A375 (cell line): ENCODE measurements at places on chromosomes 7 and 10. TPM values are rescaled to one million over a fixed set of nuclear protein-coding genes. Genes with fewer than 3 reads are reported as not detected.

The CRPPA gene
- total RNA-seq: 0.64 and 1.5 TPM in 2 replicates

The FZD8 gene
- 44.6 and 46.8 TPM in 2 replicates for total RNA-seq

The TRIM56 gene
- 11.0 and 13.3 TPM in 2 replicates for total RNA-seq

The SFTPA1 gene
- not detected in 2 replicates for total RNA-seq
